ENCODE measurements at places on chromosomes 4 and X. TPM values are rescaled to one million over a fixed set of nuclear protein-coding genes. Genes with fewer than 3 reads are reported as not detected.

- no peak for DNase-seq
Measured at GRCh38 chrX:34426334-34426733, 230.8 kb downstream of the TMEM47 start.

DNA sequence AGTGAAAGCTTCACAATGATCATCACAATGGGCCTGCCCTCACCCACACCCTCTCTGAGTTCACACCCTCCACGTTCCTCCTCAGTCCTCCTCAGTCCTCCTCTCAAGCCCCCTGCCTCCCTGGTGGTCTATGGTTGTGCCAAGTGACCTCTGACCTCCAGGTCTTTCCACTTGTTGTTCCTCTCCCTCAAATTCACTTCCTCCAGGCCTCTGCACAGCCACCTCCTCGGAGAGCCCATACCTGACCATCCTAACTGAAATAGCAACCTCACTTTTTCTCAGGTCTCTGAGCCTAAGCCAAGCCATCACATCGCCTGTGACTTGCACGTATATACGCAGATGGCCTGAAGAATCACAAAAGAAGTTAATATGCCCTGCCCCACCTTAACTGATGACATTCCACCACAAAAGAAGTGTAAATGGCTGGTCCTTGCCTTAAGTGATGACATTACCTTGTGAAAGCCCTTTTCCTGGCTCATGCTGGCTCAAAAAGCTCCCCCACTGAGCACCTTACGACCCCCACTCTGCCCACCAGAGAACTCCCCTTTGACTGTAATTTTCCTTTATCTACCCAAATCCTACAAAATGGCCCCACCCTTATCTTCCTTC lies 293.4 kb upstream of the TENM3 start:
- no peak for DNase-seq

GRCh38 chr4:41394481-41394894 lies 137.8 kb downstream of the UCHL1 start:
- DNase-seq: no peak

Gene TRPC5OS
- 0.17 TPM for polyA plus RNA-seq

DNA sequence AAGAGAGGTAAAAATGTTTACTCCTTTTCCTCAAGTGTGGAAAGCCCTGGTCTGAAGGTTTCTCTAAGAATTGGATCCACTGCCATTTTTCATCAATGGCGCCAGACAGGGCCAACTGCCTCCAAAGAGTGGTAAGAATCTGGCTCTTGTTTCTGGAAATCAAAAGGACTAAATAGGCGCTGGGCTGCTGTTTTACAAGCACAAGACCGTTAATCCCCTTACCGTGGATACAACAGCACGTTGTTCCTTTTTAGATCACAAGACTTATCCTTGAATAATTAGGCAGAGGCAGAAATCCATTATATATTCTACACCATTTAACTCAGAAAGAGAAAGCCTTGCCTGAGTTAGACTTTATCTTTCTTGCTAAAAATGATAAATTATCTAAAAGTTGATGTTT lies 10.6 kb downstream of the CLTRN start:
- no peak for DNase-seq

DNA sequence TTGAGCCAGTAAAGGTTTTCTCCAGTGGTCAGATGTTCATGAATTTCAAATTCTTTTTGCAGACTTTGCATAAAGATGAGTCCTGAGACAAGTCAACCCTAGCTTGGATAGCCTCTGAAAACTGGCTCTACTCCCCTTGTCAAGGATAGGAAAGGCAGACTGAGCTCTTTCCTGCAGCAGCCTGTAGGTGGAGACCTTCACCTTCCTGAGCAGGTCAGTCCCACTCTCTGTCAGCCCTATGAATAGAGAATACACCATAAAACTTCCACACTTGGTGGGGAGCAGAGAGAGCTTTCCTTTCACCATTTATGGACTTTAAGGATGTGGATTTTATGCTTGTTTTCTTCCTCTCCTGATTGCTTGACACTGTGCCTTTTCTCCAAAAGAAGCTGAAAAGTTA lies 41.9 kb downstream of the PCDH19 start:
- DNase-seq: no peak

- DNase-seq: no peak
Measured at GRCh38 chr4:161121451-161121850, 1042.3 kb downstream of the FSTL5 start.

DNA sequence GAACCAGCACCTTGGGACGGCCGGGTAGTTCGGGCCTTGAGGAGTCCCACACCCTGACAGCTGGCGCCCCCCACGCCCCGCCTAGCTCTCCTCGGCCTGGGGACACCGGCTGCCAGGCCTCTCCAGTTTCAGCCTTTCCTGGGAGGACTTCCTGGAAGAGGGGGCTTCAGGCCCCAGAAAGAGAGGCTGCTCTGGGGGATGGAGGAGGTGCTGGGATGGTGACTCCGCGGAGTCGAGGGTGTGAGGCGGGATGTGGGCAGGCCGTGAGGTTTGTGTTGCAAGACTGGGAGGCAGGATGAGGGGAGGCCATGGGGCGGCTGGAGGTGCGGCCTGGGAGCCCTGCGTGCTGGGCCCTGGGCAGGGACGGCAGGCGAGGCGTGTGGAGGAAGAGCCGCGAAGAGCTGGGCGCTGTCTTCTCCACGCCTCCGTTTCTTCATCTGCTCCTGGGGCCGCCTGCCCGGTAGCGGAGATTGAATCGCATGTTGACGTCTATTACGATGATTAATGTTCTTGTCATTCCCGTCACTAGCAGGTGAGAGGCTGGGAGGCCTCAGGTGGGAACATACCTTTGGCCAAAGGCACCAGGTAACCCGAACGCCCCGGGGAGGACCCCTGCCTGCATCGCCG lies 918 bp upstream of the FGFRL1 start:
- no peak for DNase-seq

Gene NAP1L3
- 14.7 TPM for polyA plus RNA-seq

- DNase-seq: no peak
Measured at GRCh38 chrX:112735147-112735546, 55.4 kb upstream of the LHFPL1 start.

GRCh38 chrX:141879616-141880015 lies 24.1 kb upstream of the MAGEC1 start:
- no peak for DNase-seq

DNA sequence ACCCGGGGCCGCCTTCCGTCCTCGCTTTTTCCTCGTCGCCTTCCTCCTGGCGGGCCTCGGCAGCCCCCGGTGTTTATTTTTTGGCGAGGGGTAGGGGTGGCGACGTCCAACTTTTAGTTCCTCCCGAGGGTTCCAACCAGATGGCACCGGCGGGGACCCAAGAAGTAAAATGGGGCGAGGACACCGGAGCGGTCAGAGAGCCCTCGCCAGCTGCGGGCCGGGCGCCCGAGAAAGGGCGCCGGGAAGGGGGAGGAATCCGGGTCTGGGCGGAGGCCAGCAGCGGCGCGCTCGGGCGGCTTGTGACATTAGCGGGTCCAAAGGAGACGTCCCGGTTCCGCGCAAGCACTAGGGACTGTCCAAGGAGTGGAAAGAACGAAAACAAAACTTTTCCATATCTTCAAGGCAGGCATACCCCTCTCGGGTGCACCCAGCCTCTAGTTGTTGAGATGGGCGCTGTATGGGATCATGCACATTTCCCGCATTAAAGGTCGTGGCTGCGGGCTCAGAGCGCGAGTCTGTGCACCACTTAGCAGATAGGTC lies 691 bp upstream of the USP46 start:
- peak; percentile 21 for DNase-seq

Data from renal pelvis (tissue), 12 donors.